ENCODE measurements at places on chromosomes 4 and X.

DNA sequence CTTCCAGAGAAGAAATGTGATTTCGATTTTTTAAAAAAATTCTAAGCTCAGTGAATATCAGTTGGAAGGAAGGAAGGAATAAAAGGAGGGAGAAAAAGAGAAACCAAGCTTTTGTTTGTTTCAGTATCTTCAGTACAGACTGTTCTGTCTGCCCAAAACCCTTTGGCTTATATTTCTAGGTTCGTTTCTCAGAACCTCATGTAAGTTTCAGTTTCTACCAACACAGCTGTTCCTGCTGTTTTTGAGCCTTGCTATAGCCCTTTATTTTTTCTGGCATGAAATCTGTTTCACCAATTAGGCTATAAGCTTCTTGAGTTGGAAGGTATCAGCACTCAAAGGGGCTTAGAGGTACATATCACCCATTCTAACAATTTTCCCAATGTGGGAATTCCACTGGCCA is 157.9 kb downstream of the GBA3 start:
- DNase-seq = no peak

GRCh38 chr4:57342411-57342810 is 232.2 kb upstream of the IGFBP7 start:
- no peak for DNase-seq

DNA sequence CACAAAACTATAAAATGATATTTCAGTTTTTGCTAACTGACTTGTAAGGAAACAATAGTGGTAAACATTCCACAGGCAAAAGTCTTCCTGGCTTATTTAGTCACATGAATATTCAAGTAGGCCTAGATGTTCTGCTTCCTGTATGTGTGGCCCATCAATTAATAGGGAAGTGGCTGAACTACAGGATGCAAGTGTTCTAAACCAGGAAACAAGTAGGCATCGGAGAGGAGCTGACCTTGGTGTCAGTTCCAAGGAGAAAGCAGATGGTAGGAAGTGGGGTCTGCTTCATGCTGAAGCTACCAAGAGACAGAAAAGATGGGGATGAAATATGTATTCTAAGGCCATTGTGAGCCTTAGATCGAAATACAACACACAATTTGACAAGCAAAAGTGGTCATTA is 149.7 kb downstream of the ANTXR2 start:
- DNase-seq = no peak

DNA sequence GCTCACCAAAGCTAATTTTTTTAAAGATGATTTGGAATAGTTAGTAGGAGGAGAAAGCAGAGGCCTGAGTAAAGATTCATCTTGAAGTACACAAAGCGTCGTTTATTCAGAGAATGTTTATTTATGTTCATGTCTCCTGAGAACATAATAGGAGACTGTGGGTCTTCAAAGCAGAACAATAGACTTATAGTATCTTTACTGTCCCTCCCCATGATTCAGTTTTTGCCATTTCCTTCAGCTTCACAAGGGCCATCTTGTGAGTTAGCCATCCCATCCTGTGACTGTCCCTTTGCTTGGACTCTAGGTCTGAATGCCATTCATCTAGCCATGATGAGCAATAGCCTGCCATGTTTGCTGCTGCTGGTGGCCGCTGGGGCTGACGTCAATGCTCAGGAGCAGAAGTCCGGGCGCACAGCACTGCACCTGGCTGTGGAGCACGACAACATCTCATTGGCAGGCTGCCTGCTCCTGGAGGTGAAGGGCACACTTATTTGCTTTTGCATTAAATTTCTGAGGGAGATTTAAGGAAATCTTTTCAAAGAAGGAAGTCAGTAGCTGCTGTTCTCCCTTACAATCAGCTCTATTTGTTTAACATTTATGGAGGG is 105.8 kb downstream of the NFKB1 start:
- DNase-seq = no peak

DNA sequence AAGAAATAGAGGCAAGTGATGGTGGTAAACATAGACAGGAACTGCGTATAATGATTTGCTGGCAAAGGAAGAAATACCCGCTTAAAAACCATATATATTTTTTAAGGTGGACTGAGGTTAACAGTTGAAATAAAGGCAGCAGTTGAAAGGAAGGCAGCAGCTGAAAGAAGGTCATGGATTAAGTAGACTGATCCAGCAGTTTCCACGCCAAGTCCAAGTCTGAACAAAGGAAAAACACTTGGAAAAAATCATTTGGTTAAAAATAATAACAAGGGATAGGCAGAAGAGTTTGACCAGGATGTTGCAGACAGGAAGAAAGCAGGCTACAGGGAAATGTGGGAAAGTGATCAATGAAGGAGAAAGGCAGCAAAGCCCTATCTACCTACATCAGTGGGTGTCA is 93.6 kb downstream of the AMELX start:
- no peak for DNase-seq

DNA sequence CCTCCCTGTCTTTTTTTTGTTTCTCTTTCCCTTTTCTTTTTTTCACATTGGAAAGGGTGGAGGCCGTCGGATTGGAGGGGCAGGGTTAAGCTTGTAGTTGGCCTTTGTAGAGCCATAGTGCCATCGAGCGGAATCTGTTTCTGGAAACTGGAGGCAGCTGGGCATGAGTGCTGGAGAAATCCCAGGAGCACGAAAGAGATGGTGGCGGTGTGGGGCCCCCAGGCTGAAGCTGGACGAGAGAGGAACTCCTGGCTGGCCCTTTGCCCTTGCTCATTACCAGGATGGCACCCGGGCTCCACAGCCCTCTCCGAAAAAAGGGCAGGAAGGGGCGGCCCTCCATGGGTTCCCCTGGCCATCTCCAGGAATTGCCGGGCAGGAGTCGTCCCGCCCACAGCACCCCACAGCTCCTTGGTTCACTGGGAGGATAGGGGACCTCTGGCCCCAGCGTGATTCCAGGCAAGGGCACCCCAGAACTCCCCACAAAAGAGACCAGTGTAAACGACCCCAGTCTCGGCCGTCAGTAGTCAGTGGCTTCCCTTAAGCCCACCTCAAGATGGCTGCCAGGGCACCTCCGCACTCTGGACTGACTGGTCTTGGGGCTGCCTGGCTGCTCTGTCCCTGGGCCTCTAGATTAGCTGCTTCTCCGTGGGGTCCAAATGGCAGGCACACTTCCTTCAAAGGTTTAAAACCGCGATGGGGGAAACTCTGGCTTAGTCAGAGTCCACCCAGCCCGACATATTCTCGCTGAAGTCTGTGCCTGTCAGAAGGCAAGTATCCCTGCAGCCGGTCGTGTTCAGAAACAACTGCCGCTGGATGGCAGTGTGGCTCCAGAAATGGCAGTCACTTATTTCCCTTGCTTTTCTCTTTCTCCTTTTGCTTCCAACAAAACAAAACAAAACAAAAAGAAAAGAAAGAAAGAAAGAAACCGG is 74.1 kb downstream of the NBDY start:
- DNase-seq = peak; percentile 1

GRCh38 chr4:124635331-124635730 is 77.2 kb downstream of the ANKRD50 start:
- DNase-seq = no peak

GRCh38 chrX:10591363-10592335 is 28.7 kb downstream of the MID1 start:
- DNase-seq = no peak

DNA sequence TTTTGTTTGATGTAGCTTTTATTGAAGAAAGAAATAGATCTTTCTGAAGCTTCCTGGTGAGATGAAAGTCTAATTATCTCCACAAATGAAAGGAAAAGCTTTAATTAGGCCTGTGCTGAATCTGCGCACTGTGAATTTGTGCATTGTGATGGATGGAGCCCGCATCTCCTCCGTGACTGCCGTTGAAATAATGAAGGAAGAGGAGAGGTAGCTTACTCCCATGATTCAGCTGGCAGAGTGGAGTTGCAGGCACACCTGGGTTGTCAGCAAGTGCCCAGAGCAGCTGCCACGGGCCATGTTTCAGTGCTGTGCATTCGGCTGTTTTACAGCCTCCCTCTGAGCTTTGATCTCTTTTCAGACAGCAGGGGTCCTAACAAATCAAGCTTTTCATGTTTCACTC is 735.3 kb upstream of the TENM3 start:
- no peak for DNase-seq

GRCh38 chr4:120939693-120940092 is 17.2 kb upstream of the PRDM5 start:
- no peak for DNase-seq

DNA sequence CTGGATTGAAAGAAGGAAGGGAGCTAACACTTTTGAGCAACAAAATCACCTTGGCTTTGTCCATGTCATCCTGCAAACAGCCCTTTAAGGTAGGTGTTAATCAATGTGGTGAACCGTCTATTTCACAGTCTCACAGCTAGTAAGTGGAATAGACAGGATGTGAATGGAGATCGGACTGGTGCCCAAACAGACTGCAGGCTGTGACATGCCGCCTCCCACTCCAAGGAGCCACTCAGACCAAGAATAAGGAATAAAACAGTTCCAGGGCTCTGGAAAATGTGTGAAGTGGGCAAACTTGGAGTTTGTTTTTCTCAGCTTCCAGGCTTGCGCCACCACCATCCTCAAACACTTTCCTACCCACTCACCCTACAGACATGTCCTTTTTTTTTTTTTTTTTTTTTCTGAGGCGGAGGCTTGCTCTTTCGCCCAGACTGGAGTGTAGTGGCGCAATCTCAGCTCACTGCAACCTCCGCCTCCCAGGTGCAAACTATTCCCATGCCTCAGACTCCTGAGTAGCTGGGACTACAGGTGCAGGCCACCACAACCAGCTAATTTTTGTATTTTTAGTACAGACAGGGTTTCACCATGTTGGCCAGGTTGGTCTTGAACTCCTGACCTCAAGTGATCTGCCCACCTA is 57.7 kb upstream of the SEC24B start:
- no peak for DNase-seq

- DNase-seq = no peak
Observed at GRCh38 chr4:111267786-111268185, 644.9 kb upstream of the PITX2 start.

DNA sequence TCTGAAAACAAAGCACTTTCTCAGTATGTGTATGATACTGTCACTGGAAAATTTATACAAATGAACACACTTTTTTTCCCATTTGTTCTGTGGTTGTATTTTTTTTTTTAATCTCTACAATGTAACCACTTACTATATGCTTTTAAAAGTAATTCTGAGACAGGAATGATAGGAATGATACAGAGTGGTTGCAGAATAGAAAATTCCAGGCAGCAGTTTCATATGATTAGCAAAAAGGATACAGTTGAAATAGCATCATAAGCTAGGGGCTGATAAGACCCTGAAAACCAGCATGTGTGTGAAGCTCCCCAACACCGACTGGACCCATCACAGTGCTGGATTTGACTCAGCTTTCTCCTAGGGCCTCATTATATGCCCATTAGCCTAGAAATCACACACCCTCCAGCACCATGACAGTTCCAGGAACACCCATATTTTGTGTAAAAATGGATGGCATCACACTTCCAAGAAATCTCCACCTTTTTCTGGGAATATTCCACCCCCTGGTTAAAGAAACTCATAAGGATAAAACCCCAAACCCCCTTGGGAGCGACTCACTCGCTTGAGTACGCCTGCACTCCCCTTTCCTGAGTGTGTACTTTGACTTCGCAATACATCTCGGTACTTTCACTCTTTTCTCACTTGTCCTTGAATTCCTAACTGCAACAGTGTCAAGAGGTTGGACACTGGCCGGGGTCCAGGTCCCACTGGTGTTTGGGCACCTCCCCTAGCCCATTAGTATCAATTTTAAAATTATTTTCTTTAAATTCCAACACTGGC is 77.4 kb upstream of the AGA start:
- DNase-seq = no peak

DNA sequence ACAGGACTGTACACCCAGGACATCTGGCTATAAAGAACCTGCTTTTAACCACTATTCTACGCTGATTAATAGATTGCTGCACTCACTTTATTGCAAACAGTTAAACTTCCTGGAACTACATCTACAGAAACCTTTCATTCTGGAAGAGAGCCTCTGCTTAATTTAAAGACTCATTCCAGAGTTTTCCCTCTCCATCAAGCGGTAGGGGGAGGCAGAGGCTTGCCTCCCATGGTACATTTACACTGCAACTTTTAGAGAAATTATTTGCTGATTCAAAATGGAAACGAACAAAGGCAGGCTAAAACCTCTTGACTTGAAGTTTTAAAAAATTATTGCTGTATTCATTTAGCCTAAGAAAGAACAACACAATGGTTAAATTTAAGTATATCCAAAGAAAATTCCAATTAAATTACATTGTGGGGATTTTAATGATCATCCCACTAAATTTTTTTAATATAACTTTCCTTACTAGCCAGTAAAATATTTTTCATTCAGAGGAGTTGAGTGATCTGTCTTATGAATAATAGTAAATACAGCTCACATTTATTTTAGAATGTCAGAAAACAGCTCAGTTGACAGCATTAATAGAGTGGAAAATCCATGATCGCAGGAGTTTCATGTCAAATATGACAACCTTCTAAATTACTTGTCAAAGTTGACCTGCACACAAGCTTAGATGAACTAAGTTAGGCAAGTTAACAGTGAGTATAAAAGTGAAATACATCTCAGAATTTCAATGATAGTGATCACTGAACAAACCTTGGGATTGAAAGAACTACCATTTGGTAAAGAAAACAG is 46.3 kb upstream of the PCDH10 start:
- no peak for DNase-seq

GRCh38 chr4:185711726-185712125 is 100.3 kb downstream of the SORBS2 start:
- no peak for DNase-seq

GRCh38 chr4:4853921-4854648 is 5.4 kb upstream of the MSX1 start:
- no peak for DNase-seq

Measured in activated CD4-positive, CD25-positive, alpha-beta regulatory T cell (primary cell).